ENCODE measurements at places on chromosomes 7 and 10.

GRCh38 chr7:116173051-116174028, 37.0 kb upstream of the TES start:
- DNase-seq = no peak

- no peak for DNase-seq
These were observed 21.4 kb upstream of the IMPDH1 start for GRCh38 chr7:128431221-128431620.

GRCh38 chr10:29862923-29863614, 196.3 kb downstream of the JCAD start:
- DNase-seq = no peak

DNA sequence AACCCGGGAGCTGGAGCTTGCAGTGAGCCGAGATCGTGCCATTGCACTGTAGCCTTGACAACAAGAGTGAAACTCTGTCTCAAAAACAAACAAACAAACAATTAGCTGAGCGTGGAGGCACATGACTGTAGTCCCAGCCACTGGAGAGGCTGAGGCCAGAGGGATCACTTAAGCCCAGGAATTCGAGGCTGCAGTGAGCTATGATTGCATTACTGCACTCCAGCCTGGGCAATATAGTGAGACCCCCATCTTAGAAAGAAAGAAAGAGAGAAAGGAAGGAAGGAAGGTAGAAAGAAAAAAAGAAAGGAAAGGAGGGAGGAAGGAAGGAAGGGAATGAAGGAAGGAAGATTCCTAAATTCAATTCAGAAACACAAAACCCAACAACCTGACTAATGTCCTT, 141.3 kb upstream of the TNRC18 start:
- no peak for DNase-seq

DNA sequence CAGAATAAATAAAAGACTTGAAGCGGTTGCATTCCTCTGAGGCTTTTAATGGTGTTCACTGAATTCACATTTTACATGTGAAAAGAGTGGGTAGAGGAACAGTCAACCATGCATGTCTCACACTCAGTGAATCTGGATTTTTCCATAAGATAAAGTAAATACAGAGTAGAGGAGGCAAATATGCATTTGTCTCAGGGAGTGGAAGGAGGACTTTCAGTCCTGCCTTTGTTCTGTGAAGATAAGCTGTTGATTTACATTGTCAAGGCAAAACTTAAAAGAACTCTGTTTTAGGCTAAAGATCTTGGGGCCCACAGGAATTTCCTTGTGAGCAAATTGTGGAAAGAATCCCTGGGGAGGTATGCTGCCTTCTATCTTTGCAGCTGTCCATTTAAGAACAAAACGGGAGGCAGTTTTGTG, 825.3 kb upstream of the MBL2 start:
- no peak for DNase-seq

GRCh38 chr10:103824281-103824680, 31.1 kb downstream of the SH3PXD2A start:
- DNase-seq = peak; percentile 74

DNA sequence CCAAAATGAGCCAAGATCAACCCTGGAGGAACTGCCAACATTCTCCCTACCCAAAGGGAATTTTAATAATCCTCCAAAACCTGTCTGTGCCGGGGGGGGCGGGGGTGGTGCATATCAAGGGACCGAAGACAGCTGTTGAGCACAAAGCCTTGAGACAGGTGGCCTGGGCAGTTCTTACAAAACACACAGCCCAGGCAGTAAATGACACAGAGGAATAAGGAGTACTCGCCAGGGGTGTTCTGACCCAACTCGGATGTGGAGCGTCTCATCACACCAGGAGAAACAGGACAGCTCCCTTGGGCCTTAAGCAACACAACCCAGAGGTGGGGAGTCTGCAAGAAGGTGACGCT, 35.6 kb downstream of the PLAC9 start:
- no peak for DNase-seq

- DNase-seq = no peak
These were observed 12.8 kb downstream of the CDHR3 start for GRCh38 chr7:105975770-105976417.
